ENCODE measurements at places on chromosomes 4 and X. TPM values are rescaled to one million over a fixed set of nuclear protein-coding genes. Genes with fewer than 3 reads are reported as not detected.

DNA sequence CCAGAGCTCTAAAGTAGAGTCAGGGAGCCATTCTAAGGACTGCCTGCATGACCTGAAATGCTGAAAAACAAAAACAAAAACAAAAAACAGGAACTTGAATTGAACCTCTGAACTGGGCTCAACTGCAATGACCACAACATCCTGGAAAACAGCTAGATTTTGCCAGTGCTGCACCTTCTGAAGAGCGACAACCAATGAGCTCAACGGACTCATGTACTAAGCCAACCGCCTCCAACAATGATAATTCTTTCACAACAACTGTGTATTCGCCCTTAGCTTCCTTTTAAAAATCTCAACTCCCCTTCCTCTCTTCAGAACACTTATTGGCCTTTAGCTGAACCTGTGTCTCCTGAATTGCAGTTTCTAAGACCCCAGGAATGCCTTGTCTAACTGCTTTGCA lies 69.8 kb downstream of the HAUS3 start:
- no peak for DNase-seq
- no peak overlapping the region for H3K4me3 ChIP-seq
- H3K27me3 ChIP-seq = no peaks in the 10 kb centered on the region

DNA sequence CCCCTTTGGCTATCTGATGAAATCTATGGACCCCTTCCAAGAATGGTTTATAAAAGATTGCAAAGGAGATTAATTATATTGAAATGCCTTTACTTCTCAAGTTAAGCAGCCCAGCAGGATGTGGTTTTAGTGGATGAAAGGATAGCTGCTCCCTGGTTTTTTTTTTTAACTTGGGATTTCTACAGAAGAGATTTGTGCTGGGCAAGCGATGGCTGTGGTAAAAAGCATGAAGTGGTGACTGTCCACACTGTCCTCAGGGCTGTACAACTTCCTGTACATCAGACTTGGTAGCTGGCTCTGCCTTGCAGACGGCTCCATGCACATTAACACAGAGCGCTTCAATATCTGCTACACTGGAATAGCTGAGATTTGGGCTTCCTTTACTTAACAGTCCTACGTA lies 321.7 kb downstream of the DHX15 start:
- no peaks in the 10 kb centered on the region for H3K36me3 ChIP-seq
- H3K4me3 ChIP-seq = no peak overlapping the region
- no peaks in the 10 kb centered on the region for H3K27me3 ChIP-seq
- no peak for DNase-seq

- no peaks in the 10 kb centered on the region for H3K36me3 ChIP-seq
- DNase-seq = no peak
- no peaks in the 10 kb centered on the region for H3K27me3 ChIP-seq
- H3K4me1 ChIP-seq = no peaks in the 10 kb centered on the region
- H3K27ac ChIP-seq = no peak within 1 kb of the TSS
Measured at GRCh38 chrX:154294791-154295574, at the start of gene TEX28. TSS of gene TEX28 (minus strand) at chrX:154295124. CDS start at chrX:154292117, 3,007 bp downstream.

NUDT10 gene
- total RNA-seq = not detected

ARSJ gene
- 14.6 TPM for total RNA-seq

Data from ascending aorta (tissue), 2 donors.